GM20000 (cell line): ENCODE measurements at places on chromosomes 3 and 15.

- no peak for DNase-seq
Measured at GRCh38 chr3:126415661-126416591, 21.2 kb downstream of the CFAP100 start.

DNA sequence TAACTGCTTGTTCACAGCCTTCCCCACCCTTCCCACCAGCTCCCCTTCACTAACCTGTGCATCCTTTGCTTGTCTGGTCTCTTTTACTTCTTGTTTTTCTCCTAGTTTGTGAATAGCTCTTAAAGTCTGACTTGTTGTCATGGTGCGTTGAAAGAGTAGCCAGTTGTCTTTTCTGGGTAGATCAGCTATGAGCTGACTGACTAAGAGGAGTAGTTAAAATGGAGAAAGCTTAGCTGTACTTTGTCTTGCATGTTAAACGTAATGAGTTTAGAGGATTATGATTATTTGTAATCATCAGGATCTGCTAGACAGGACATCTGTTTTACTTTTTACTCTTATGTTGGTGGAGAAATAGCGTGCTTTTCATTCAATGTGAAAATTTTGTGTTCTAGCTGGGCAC is 35.9 kb downstream of the ATP2C1 start:
- no peak for DNase-seq

DNA sequence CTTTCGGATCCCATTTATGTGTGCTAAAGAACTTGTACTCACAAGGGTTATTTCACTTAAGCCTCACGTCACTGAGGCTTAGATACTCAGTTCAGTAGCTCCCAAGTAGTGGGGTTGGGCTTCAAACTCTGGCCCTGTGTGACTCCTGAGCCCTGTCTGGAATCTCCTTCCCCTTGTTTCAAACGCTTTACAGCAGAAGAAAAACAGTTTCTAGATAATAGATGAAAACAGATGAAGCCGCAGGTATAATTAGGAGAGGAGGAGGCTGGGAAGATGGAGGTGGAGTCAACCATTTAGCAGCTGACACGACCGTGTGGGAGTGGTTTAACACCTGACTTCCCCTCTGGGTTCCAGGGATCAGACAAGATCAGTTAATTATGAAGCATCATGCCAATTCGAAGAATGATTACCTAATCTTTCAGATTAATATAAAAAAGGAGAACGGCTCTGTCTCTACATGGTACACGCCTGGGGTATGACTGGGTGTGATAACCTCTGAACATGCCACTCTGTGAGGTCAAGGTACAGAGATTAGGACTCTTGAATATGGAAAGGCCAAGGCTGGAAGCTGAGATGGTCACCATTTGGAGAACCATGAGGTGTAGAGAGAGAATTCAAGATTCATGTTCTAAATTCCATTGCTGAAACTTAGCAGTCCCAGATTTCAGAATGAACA is 31.1 kb downstream of the TPM1 start:
- no peak for DNase-seq

- DNase-seq, result peak; percentile 71
Measured at GRCh38 chr15:66153549-66154415, 99.8 kb downstream of the MEGF11 start.

- no peak for DNase-seq
Measured at GRCh38 chr15:78358102-78358870, 18.1 kb downstream of the CRABP1 start.

DNA sequence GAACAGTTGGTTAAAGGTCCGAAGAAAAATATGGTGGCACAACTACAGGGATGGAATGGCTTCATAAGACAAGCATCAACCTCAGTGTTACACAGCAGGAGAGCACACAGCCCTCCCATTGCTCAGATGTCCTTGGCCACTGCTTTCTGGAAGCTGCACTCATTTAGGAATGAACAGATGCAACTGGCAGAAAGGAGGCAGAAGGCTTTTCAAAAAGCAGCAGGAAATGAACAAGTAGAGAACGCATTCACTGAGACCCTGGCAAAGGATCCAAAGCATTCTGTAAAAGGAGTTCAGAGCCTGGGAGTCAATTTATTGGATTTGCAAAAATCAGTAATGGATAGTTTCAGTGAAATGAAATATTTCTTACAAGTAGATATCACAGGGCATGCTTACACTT is 101.1 kb downstream of the PDZRN3 start:
- DNase-seq, result no peak

DNA sequence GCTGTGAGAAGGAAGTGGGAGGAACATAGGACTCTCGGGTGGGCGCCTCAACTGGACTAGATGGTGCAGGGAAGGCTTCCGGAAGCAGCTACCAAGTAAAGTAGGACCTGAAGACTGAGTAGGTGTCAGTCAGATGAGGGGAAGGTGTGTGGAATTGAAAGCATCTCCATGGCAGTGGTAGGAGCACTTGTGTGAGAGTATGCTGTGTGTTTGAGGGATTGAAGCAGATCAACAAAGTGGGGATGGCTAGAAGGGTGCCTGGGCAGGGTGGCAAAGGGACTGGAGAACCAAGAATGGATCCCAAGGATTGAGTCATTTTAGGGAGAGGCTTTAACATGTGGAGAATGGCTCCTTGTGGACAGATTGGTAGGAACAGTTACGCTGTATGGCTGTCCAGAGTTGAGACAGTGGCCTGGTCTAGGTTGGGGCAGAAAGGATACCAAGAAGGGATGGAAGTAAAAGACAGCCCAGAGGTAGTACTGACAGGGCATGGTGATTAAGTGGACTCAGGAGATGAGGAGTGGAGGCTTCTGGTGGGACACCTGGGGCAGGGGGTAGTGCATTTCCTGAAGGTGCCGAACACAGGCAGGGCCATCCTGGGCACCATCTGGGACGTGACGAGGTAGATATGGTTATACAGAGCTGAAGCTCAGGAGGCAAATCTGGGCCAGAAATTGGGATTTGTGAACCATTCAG is 1.5 kb downstream of the UQCC5 start:
- peak; percentile 18 for DNase-seq

- DNase-seq, result no peak
Measured at GRCh38 chr3:158456114-158456513, 114.9 kb upstream of the MLF1 start.

- peak; percentile 48 for DNase-seq
Measured at GRCh38 chr3:24237971-24238706, 256.5 kb downstream of the THRB start.

DNA sequence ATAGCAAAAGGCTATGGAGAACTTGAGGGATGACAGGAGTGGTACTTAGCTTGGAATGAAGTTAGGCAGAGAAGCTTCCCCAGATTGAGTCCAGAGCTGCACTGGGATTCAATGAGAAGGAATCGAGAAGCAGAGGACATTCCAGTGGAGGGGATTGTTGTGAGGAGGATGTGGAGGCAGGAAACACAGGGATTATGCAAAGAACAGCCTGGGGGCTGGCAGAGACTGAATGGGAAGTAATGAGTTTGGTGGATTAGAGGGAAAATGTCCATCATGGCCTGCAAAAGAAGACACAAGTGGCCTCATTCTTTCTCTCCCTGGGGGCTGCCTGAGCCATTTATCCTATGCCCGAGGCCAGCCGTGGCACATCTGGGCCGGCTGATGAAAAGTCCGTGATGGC is 20.5 kb upstream of the SCN10A start:
- no peak for DNase-seq

GRCh38 chr15:69548395-69549180 is 96.0 kb downstream of the RPLP1 start:
- DNase-seq, result no peak

DNA sequence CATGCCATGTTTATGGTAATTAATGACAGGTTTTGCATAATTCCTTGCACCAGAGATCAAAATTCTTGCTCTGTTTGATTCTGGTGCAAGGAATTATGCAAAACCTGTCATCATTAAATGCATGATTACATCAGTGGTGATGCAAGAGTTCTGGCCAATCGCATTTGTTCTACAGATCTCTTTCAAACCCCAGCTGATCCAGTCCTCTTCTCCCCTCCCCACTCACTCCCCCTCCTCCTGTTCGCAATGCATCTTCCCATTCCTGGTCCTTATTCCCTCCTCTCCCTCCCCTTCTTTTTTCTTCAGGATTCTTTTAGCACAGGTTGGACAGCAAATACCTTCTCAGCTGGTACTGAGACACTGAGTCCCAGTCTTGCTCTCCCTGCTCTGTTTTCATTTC is 82.1 kb downstream of the GABRB3 start:
- DNase-seq, result no peak

DNA sequence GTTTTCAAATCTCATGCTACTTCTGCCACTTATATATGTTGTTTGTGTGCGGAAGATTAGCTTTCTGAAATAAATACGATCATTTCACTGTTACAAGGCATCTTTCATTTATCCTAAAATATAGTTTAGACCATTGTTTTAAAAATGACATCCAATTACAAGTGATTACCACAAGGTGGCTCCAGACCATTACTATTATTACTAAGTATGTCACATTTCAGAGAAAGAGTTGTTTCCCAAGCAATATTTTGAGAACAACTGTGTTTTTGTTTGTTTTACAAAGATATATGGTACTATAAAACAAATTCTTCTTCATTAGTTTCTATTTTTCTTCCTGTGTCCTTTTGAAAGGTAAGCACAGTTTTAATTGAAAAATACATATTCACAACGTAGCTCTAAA is 136.0 kb upstream of the RAP2B start:
- DNase-seq, result no peak

GRCh38 chr3:156483426-156483825 is 71.5 kb downstream of the SSR3 start:
- DNase-seq, result peak; percentile 51

DNA sequence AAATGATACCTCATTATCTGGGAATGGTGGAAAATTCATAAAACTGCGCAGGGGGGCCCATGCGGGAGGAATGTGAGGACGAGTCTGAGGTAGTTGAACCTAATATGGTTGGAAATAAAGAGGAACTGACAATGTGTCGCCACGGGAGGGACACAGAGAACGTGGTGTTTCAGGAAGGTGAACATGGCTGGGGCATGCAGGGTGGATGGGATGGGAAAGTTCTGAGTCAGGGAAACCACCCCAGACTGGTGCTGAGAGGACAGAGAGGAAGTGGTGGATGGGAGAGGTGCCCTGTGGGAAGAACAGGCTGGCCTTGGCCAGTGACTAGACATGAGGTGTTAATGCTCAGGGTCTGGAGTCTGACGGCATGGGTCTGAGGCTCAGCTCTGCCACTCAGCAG is 137.1 kb upstream of the WNT5A start:
- no peak for DNase-seq

DNA sequence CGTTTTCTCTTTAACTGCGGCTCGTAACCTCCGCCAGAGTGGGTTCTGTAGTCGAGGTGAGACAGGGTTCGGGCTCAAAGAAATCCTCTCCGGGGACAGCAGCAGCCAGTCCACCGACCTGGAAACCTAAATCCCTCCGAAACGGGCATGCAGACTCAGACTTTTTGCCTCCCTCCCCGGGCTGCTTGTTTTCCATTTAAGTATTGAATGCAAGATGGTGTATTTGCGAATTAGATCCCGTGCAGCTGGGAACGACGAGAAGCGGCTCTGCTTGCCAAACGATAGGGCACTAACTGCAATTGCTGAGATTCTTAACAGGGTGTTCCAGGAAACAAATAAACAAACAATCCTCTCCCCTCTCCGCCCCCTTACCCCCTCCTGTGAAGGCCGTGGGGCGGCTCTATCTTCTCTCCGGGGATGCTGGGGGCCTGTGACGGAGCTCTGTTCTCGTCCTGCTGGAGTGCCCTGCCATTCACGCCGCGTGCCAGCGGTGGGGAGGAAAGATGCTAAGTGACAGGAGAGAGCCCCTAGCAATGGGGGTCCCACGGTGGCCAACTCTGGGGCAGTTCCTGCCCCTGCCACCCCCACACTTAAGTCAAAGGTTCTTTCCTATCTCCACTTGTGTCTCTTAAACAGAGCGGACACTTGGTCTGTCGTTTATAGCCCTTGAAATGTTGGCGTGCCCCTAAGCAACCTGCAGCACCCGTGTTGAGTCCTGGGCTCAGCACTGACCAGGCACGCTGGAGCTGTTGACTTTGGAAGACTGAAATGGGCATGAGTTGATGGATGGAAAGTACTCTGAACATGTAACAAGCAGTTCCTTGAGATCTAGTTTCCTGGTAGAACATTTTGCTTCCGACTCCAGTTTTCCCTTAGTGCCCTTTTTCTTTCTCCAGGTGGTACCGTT is 1.3 kb upstream of the ETV5 start:
- peak; percentile 30 for DNase-seq

GRCh38 chr3:43649365-43649968 is 27.7 kb upstream of the ANO10 start:
- DNase-seq, result no peak

DNA sequence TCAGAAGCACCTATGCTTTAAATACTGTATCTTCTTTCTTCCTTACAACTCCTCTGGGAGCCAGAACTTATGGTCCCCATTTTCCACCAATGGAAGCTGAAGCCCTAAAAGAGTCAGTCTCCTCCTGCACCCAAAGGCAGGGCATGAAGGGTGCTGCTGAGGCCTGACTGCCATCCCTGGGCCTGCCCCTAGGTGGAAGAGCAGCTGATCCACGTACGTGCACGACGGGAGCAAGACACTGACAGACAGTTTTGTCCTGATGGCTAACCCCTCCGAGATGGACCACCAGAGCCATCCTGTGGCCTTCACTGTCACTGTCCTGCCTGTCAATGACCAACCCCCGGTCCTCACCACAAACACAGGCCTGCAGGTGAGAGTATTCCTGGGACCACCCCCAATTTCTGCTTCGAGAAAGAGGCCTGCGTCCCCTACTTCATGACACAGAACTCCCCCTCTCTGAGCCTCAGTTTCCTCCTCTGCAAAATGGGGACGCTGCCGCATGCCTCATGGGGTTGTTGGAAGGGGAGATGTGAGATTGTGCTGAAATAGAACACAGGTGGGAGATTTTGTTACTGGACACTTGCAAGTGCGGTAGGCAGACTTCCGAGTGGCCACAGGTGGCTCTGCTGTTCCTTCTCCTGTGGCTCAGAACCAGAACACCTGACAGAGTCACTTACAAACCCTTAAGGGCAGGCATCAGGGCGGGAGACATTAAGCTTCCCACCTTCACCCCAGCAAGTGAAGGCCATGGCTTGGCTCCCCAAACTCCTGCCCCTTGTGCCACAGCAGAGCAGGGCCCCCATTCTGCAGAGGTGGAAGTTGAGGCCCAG is 175.4 kb downstream of the TBC1D2B start:
- DNase-seq, result no peak

DNA sequence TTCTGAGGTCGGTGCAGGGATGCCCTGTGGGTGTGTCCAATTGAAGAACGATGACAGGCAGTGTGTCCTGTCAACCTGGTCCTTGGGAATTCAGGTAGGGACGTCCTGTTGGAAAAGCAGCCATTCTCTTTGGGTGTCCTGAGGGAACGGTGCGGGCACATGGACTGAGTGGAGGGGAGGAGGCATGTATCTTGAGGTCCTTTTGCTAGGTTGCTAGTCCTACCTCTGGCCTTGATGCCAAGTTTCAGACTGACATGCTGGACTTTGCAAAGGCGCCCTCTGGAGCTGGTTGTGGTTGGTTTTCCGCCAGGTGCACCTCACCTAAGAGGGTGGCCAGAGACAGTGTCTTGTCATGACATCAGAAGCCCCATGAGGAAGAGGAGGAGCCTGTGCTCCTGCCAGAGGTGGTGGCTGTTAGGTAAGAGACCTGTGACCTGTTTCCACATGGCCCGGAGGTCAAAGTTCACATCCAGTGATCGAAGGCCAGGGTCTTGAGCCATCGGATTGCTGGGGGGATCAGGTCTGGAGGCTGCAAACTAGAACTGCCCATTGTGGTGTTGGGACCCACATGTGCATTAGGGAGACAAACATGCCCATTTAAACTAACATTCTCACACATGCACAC is 106.3 kb downstream of the SNRPN start:
- DNase-seq, result no peak
